ENCODE measurements at places on chromosomes 7 and 10.
A peak's percentile ranks its signal among the peaks of the same experiment; 100 is the strongest.

DNA sequence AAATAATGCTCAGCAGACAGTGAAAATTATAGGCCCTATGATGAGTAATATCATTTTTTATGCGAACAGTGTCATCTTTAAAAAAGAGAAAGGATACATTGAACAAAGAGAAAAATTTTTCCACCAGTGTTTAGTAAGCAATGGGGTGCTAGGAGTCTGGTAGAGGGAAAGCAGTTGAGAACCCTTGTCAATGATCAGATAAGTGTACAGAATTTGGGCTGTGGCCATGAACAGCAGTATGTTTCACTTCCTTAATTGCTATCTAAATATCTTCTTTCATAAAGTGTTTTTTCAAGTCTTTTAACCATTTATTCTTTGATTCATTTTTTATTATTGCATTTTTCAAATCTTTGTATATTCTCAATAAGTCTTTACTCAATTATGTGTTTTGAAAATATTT lies 750.7 kb upstream of the KCND2 start:
- no peak for DNase-seq

GRCh38 chr7:22992874-22993840 lies 20.8 kb downstream of the HYCC1 start:
- no peak for DNase-seq

DNA sequence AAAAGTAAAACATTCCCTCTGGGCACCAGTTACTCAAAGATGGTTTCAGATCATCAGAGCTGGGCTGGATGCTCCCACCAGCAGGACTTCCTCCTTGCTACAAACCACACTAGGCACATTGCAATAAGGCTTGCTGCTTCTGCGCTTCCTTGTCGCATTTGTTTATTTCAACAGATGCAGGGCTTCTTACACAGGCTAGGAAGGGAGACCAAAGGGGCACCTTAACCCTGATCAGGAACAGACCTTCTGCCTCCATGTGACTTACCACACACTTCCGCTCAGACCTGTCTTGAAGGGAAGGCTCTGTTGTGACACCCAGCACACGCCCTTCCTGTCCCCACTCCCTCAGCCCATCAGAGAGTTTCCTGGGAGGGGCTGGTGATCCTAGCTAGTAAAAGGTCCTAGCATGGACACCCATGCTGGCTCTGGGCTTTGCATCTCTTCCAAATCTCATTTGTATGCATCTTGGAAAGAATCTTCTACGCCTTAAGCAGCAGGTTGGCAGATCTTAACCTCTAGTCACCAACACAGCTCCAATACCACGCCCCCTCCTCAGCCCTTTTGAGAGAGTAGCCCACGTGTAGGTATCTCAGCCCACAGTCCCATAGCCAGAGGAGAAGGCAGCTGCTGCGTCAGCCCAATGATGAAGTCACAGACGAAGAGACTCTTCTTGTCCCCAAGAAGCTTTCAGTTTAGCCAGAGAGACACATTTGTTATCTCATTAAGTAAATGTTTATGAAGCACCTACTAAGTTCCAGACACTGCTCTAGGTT lies 47.1 kb upstream of the SVIL start:
- DNase-seq, result no peak

- DNase-seq, result no peak
Measured at GRCh38 chr7:153930696-153931095, 121.5 kb upstream of the DPP6 start.

DNA sequence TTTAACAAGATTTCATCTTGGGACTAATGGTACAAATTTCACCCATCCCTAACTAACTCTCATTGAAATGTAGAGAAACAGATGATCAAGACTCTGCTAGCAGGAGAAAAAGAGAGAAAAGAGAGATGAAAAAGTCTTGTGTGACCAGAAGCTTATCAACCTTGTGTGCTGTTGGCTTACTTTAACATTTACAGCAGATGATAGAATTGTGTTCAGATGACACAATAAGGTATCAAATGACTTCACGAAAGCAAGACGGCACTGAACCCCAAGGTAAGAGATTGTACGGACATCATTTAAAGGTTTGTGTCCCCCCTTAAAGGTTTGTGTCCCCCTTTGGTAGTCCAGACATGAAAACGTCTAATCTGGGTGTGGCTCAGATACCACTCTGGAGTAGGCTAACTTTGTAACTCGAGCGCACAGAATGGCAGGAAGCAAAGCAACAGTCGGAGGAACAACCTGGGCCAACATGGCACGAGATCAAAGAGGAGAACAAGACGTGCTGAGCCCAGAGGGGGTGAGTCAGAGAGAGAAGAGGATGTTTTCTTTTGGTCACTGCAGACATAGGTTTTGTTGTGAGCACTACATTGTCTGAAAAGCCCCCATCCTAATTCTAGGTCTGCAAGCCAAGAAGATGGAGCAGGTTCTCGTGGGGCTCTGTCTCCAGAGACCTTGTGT lies 10.4 kb upstream of the LMBR1 start:
- DNase-seq, result peak; percentile 79

DNA sequence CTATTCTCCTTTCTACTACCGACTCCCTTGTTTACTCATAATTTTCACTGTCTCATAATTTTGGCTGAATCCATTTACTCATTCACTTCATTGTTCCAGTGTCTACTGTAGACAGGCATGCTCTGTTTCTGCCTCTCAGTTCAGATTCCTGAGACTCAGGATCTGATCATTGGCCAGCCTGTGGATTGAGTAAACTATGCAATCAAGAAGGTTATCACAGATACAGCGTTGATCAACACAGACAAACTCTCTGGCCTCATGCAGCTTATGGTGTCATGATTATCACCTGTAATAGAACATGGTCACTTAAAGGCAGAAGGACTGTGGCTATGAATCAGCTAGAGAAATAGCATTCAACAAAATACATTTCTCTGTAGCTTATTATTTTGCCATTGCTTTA lies 86.0 kb downstream of the SEMA3E start:
- no peak for DNase-seq

- no peak for DNase-seq
Measured at GRCh38 chr7:87592300-87592699, 8.4 kb downstream of the ABCB1 start.

GRCh38 chr7:28986765-28987110 lies 28.6 kb upstream of the TRIL start:
- no peak for DNase-seq

DNA sequence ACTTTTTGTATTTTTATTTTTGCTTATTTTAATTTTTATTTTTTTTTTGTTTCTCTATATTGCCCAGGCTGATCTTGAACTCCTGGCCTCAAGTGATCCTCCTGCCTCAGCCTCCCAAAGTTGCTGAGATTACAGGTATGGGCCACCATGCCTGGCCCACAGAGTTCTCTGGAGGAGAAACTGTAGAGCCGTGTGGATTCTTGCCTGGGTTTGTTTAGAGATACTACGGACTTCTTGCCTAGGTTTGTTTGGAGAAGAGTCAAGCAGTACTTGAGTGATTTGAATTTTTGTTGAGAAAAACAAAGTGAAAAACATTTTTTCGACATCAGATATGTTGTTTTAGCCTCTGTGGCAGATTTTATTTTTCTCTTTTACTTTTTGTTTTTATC lies 99.0 kb downstream of the CAMK1D start:
- DNase-seq, result no peak

DNA sequence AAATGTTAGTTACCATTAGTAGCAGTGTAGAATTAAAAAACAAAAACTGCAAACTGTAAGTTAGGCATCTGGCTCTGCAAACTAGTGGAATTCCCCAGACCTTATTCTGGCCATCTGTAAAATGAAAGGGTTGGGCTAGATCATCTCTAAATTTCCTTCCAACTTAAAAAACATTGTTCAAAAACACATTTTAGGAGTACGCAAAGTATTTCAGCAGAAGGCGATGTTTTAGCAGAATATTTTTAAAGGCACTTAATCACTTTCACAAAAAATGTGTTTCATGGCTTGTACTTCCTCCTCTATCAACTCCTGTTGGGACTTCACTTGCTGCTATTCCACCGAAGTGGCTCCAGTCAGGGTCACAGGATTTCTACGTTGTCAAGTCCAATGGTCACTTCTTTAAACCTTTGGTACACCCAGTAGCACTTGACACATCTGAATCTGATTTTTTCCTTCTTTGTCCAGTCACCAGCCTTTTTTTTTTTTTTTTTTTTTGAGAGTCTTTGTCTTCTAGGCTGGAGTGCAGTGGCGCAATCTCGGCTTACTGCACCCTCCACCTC lies 169.0 kb downstream of the AHR start:
- no peak for DNase-seq

DNA sequence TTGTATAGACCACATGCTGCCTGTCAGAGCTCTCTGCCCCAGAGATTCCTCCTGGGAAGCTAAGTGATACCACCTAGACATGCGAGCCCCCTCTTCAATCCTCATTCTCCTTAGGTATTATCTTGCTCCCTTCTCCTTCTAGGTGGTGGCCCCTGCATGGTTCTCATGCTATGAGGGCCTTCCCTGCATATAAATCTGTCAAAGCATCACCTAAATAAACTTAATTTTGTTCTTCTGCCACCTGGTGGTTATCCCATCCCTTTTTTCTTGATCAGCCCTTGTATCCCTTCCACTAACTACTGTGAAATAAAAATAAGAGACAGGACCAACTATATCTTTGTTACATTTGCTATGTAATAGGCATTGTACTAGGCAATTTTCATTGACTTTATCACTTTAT lies 242.1 kb downstream of the CDC14C start:
- DNase-seq, result no peak

DNA sequence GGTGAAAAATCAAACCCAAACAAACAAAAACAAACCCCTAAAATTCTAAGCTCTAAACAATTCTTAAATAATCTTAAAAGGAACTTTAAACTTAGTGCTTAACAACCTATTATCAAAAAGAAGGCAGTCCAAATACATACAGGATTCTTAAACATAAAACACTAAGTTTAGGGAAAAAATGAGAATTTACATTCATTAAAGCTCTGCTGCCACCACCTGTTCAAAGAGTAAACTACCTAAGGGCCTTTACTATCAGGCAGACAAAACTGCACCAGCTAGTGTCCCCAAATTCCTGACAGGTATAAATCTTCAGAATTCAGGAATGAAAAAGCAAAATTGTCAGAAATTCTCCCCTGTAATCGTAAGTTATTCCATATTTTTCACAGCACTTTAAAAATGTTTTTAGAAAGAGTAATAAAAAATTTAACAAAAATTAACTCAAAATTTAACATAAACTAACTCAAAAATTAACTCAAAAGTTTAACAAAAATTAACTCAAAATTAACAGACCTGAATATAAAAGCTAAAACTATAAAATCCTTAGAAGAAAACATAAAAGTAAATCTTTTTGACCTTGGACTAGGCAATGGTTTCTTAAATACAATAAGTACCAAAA lies 55.1 kb downstream of the PDZD8 start:
- DNase-seq, result no peak

DNA sequence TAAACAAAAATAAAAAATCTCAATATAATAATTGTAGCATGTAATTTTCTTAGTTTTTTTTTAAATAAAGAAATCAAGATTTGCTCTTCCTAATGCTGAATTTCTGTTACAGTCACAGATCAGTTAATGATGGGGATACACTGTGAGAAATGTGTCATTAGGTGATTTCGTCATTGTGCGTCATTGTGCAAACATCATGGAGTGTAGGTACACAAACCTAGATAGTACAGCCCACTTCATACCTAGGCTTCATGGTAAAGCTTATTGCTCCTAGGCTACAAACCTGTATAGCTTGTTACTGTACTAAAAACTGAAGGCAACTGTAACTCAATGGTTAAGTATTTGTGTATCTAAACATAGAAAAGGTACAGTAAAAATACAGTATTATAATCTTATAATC lies 74.4 kb upstream of the LSM8 start:
- peak; percentile 63 for DNase-seq

GRCh38 chr10:137606-138005 lies 2.4 kb downstream of the ZMYND11 start:
- peak; percentile 67 for DNase-seq

DNA sequence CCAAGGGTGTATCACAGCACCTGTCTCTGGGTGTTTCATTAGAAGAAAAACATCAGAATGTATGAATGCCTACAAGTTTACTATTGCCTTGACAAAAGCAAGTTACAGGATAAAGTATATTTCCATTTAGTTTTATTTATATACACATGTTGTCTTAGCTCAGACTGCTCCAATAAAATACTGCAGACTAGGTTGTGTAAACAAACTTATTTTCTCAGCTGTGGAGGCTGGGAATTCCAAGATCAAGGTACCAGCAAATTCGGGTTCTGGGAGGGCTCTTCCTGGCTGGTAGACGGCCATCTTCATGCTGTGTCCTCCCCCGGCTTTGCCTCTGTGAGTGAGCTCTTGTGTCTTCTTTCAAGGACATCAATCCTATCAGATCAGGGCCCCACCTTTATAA lies 77.1 kb upstream of the UNC5B start:
- DNase-seq, result no peak

GRCh38 chr7:117308891-117309290 lies 14.0 kb downstream of the WNT2 start:
- no peak for DNase-seq

DNA sequence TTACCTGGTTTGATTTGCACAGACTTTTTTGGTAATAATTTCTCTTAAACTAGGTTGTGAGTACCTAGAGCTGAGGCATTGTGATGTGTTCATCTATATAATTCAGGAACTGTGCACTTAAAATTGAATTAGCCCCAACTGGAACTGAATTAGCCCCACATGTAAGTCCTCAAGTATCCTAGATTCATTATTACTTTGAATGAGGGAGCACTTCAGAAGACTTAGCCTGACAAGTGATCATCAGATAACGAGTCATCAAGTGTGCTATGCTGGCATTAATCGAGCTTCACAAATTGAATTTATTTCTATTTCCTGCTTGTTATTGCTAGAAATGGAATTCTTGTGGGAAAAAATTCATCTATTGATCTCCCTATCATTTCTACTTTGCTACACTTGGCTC lies 323.4 kb upstream of the SEMA3D start:
- no peak for DNase-seq

DNA sequence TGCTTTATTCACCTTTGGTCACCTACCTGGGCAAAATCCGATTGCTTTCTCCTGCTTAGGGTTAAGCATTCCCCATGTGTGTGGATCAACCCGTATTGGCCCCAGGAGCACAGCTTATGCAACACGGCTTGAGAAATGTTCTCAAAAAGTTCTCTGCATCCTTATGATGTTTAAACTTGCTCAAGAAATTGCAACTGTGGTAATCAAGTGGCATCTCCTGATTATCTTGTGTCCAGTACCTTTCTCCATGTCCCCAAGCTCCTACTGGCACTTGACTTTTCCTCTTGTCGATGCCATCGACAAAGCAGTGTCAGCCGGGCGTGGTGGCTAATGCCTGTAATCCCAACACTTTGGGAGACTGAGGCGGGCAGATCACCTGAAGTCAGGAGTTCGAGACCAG lies 4.7 kb upstream of the PKD2L1 start:
- DNase-seq, result no peak

- no peak for DNase-seq
Measured at GRCh38 chr7:30771880-30772425, 736 bp downstream of the MINDY4 start.

DNA sequence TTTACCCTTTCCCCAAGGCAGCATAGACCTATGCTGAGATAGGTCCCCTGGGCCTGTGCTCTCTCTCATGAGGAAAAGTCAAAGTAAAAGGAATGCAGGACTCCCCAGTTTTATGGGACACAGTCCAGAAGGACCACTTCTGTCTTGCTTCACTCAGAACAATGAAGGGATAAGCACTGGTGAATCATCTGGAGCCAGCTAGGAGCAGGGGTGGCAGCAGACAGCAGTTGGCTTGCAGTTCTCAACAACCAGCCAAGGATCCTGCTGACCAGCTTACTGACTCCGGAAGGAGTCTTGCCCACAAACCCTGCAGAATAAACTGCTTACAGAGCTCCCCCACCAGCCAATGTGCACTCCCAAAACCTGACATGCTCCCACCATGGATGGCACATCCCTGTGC lies 152.1 kb upstream of the GHITM start:
- no peak for DNase-seq

GRCh38 chr7:157465891-157466866 lies 129.4 kb downstream of the DNAJB6 start:
- DNase-seq, result no peak

GRCh38 chr10:114823077-114823463 lies 1.5 kb downstream of the FHIP2A start:
- peak; percentile 54 for DNase-seq
